EH (cell line): ENCODE measurements at places on chromosomes 1 and 21.

DNA sequence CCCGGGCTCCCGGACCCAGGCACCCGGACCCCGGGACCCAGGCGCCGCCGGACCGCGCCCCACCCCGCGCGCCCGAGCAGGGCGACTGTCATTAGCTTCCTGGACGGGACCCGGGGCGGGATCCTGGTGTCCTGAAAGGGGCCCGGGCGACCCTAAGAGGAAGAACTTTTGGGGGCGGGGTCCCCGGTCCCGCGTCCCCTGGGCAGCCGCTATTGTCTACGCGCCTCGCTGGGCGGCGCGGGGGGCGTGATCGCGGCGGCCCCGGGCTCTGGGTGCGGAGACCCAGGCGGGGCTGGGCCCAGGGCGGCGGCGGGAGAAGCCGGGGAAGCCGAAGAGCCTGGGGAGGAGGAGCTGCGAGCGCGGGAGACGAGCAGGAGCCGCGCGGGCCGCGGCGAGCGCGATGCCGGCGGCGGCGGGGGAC, 465 bp downstream of the HUNK start:
- DNase-seq, result no peak

GRCh38 chr1:246083416-246083815, 423.7 kb downstream of the SMYD3 start:
- no peak for DNase-seq

DNA sequence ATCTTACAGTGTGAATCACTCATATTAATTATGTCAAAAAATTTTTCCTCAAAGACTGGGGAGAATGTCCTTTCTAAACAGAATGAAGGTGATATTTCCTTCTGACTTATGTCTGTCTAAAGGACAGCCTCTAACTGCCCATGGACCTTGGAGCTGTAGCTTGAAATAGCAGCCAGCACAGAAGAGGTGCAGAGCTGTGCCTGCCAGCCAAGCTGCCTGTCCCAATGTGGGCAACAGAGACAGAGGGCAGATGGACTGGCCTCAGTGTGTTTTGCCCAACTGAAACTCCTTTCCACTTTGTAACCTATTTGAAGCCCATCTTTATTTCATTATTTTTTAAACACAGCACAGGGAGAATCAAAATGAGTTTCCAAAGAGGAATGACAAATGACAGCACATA, 97.6 kb upstream of the DYNLT5 start:
- DNase-seq, result no peak

GRCh38 chr1:115036814-115037507, 7.3 kb downstream of the TSHB start:
- DNase-seq, result no peak

- DNase-seq, result peak; percentile 73
Observed at GRCh38 chr1:150065184-150065871, 2.2 kb upstream of the VPS45 start.

DNA sequence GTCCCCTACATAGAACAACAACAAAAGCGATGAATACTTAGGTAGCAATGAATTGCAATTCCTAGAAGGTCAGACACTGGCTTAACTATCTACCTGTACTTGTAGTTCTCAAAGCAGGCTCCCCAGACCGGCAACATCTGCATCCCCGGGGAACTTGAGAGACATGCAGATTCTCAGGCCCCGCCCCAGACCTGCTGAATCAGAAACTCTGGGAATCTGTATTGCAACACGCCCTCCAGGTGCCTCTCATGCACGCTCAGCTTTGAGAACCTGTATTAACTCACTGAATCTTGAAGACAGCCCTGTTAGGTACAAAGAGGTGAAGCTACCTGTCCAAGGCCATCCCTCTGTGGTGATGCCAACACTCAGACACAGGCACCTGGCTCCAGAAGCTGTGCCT, 128.1 kb downstream of the KAZN start:
- DNase-seq, result no peak

DNA sequence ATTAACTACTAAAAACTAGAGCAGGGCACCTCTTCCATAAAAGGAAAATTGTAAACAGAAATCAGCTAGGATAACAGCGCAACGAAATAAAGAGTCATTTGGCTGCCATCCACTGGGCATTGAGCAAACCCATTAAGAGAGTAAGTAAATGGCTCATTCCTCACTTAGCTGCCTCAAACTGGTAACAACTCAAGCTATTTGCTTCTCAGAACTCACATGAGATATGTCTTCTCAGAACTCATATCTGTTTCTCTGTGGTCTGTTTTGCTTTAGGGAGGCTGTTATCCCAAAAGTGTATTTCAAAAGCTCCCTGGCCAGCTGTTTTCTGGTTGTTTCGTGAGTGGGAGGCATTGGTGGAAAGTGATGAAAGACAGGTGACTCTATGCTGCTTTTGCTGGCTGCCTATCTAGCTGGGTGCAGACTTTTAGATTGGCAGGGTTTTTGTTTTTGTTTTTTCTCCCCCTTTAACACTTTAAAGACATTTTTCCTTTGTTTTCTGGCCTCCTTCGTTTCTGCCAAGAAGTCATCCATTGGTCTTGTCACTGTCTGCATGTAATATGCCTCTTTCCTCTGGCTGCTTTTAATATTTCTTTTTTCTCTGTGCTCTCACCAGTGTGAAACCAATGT, 269.2 kb upstream of the RGS18 start:
- no peak for DNase-seq

DNA sequence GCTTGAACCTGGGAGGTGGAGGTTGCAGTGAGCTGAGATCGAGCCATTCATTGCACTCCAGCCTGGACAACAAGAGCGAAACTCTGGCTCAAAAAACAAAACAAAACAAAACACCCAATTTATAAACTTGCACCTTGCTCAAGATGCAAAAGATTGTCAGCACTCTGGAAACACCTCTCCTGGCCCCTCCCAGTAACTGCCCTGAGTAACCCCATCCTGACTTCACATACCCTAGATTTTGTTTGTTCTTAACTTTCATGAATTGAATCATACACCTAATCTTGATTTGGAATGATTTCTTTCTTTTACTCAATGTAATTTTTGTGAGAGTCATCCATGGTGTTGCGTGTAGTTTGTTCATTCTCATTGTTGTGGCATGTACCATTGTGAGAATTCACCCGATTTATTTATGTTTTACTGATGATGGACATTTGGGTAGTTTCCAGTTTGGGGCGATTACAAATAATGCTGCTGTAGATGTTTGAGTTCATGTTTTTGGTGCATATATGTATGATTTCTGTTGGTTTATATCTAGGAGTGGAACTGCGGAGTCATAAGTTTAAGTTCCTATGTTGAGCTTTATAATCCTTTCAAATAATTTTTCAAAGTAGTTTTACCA, 10.4 kb downstream of the NECAP2 start:
- DNase-seq, result no peak

GRCh38 chr1:158547533-158547932, 6.7 kb downstream of the OR6Y1 start:
- no peak for DNase-seq

- DNase-seq, result peak; percentile 69
Observed at GRCh38 chr1:174769961-174770549, 229.7 kb upstream of the CACYBP start.

GRCh38 chr1:33328817-33329216, 7.9 kb upstream of the A3GALT2 start:
- no peak for DNase-seq

DNA sequence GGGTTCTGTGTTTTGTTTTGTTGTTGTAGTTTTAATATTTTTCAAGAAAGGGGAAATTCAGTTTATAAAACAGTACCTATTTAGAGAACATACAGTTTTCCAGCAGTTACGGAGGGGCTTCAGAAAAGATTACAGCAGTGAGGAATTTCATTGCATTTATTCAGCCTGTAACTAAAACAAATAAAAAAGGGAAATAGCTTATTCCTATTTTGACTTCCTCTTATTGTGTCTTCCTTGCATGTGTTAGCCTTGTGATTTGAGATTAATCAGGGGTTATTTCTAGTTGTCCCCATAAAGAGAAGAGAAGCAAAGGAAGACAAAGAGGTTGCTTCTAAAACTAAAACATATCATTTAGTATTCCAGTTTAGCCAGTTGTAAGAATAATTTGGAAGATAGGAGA, 35.0 kb downstream of the CTTNBP2NL start:
- no peak for DNase-seq

GRCh38 chr1:18475234-18475905, 5.4 kb upstream of the KLHDC7A start:
- no peak for DNase-seq

DNA sequence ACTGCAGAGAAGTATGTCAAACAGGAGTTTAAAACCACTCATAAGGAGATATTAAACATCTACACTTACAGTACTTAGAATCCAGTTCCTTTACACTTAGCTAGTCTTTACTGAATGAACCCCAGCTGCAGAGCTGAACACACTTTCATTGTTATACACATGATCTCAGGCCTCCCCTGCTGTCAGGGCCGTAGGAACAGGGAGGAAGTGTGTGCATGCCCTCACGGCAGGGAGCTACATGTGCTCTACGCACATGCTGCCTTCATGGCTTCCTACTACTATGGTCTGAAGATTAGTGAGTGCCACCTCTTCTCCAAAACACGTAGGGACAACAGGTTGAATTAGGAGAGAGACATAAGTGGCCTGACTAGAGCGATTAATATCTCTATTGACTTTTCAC, 191.5 kb downstream of the SIPA1L2 start:
- DNase-seq, result no peak

GRCh38 chr1:51230501-51231078, 5.5 kb upstream of the RNF11 start:
- DNase-seq, result no peak

GRCh38 chr1:111983500-111983899, 6.0 kb downstream of the KCND3 start:
- no peak for DNase-seq

DNA sequence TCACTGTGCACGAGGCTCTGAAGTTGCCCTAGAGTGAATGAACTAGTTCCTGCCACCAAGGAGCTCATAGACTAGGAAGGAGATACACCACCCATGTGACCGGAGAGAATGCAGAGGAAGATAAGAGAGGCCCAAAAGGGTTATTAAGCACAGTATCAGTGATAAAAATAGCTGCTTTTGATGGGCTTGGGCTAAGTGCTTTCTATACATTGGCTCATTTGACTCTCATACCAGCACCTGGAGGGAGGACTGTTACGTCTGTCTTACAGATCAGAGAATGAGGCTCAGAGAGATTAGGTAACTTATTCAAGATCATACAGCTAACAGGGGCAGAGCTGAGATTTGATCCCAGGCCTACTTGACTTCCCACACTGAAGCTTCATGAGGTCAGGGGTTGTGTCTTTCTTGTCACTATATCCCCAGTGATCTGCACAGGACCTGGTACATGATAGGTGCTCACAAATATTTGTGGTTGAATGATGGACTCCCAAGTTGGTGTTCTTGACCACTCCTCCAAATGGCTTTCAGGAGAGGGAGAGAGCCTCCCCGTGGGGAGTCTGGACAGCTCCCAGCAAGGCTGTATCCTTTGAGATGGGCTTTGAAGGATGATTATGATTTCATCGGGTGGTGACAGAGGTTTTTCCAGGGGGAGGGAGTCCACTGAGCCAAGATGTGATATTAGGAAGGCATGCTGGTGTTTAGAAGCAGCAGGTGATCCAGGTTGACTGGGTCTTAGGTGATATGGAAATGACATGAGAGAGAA, 14.4 kb downstream of the PPFIA4 start:
- no peak for DNase-seq

DNA sequence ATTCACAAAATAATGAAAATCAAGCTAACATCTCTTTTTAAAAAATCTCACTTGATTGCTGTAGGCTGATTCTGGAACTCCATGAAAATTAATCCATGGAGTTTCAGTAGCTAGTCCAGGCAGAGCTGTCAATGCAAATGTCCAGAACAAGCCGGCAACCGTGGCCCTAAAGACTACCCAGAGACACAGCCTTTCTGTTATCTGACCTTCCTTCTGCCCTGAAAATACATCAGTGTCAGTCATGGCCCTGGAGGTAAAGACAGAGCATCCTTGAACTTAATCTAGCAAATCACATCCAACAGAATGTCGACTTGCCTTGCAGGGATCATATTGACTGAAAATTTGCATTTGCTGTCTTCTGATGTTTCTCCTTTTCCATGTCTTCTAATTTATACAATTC, 887.4 kb upstream of the B3GALT2 start:
- DNase-seq, result no peak

GRCh38 chr1:34618381-34618780, 136.5 kb upstream of the GJB5 start:
- DNase-seq, result no peak

- DNase-seq, result peak; percentile 88
Observed at GRCh38 chr1:209688746-209689234, 13.6 kb downstream of the G0S2 start.

DNA sequence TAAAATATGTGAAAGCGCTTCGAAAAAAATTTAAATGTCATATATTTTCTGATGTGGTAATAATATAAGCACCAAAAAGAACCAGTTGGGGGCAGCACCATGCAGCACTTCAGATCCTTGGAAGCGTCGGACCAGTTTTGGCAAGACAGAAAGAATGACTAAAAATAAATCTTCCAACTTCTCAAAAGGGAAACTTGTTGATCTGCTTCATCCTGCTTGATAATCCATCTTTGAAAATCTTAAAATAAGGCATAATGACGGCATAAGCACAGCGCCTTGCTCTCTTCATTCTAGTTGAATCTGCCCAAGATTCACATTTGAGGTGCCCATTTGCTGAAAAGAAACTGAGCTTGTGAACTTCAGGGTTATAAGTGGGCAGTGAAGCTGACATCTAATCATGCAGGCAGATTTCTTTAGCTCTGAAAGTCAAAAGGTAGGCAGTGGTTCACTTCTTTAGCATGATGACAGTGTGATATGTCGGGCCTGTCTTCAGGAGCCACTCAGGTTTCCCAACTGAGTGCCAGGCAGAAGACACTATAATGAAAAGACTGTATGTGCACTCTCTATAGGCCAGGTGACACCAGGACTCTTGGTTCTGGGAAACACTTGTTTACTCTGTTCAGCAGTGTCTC, 19.8 kb upstream of the MUTYH start:
- peak; percentile 72 for DNase-seq

- DNase-seq, result no peak
Observed at GRCh38 chr1:19764848-19765247, 34.9 kb downstream of the TMCO4 start.

- DNase-seq, result no peak
Observed at GRCh38 chr1:10160173-10160572, 50.2 kb upstream of the KIF1B start.

GRCh38 chr1:209861242-209861641, 33.5 kb downstream of the UTP25 start:
- DNase-seq, result no peak

DNA sequence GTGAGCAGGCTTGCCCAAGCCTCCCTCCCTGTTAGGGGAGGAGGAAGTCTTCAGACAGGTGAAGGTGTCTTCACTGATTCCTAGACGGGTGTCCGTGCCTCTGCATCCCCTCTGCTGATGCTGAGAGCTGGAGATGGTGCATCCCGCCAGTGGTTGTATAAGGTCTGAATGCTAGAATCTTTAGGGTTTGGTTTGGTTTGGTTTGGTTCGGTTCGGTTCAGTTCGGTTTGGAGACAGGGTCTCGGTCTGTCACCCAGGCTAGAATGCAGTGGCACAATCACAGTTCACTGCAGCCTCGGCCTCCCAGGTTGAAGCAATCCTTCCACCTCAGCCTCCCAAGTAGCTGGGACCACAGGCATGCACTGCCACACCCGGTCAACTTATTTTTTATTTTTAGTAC, 153.6 kb downstream of the PGBD5 start:
- no peak for DNase-seq
